ENCODE measurements at places on chromosomes 13 and 19.

DNA sequence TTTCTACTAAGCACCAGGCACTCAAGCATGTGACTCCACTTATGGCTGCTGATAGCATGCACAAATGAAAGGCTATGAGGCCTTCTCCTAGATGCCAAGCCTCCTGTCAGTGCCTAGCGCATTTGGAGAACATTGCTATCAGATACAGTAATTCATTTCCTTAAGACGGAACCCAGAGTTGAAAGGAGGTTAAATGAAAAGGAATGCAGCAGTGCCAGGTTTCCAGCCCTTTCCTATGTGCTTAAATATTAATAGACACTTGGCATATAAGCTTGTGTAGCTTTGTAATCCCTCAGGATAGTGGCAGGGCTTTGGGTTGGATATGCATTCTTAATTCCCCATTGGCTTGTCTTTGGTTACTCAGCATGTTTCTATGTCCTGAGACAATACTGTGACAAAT, 140.1 kb upstream of the FRY start:
- peak; percentile 40 for DNase-seq

DNA sequence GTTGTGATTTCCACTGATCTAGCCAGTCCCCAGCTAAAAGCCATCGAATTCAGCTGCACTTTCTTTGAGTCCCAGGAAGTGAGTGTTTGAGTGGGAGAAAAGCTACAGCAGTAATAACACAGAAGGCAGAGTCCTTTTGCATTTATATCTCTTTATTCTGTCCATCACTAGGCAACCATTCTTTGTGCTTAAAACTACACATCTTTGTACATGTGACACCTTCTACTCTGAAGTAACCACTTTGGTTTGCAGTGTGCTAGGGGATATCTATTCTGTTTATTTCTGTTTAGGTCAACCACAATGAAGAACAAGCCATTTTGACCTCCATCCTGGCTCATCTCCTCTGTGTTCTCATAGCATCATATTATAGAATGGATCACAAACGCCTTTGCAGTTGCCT, 226.0 kb upstream of the SERP2 start:
- DNase-seq, result no peak

DNA sequence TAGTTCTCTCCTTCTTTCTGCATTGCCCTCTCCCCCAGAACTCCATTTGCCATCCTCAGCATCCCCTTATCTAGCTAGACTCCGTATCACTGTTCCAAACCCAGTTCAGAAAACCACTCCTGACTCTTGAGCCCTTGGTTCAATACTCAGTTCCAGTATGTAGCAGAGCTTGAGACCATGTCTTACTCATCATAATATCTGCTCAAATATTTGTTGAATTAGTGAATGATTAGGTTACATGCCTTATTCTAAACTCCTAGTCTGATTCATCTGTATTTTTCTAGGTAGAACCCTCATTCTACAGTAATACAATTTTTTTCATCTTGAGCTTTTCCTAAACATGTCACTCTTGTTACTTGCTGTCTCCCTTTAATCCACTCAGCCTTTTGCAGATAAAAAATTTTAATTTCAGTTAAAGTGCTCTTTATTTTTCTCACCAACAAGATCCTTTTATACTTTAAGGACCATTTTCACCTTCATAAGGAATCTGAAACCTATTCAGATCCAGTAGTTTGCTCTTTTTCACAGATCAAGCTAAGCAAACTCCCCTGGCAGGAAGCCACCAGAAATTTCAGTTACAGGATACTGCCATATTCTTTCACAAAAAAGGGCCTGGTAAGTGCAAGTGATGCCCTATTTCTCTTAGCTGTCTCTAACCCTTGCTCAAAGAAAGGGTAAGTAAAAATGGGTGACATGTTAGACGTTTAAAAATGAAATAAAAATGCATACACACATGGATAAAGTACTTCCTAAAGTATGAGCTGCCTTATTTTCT, 23.1 kb upstream of the INTS6 start:
- peak; percentile 16 for DNase-seq

DNA sequence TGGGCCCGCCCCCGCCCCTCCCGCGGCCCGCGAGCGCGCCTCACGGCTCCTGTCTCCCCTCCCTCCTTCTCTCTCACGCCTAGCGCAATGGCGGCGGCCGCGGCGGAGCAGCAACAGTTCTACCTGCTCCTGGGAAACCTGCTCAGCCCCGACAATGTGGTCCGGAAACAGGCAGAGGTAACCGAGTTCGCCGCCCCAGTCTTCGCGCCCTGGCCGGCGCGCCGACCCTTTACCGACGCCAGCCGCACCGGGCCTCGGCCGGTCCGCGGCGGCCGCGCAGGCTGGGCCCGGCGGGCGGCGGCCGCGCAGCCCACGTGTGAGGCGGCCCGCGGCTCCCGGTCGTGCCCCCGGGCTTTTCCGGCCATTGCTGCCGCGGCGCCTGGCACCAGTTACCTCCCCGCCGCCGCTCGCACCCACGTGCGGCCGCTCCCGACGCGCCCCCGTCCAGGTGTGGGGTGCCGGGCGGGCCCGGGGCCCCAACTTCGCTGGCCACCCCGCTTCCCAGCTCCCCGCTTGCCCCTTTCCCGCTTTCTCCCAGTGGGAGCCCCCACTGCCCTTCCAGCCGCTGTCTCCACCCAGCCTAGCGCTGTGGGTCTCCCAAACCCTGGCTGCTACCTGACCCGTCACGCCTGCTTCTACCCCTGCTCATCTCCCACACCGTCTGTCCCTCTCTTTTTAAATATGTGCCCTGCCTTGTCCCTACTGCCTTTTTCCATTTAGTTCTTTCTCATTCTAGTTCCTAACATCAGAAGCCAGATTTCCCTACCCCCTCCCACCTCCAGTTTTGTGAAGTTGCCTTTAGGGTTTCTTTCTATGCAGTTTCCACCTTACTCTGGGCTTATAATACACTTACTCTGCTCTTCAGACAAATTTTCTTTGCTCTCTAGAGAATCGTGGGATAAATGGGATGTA, 23.4 kb downstream of the IPO5 start:
- peak; percentile 93 for DNase-seq

- DNase-seq, result no peak
Observed at GRCh38 chr13:91101381-91101780, 246.1 kb upstream of the MIR17HG start.

DNA sequence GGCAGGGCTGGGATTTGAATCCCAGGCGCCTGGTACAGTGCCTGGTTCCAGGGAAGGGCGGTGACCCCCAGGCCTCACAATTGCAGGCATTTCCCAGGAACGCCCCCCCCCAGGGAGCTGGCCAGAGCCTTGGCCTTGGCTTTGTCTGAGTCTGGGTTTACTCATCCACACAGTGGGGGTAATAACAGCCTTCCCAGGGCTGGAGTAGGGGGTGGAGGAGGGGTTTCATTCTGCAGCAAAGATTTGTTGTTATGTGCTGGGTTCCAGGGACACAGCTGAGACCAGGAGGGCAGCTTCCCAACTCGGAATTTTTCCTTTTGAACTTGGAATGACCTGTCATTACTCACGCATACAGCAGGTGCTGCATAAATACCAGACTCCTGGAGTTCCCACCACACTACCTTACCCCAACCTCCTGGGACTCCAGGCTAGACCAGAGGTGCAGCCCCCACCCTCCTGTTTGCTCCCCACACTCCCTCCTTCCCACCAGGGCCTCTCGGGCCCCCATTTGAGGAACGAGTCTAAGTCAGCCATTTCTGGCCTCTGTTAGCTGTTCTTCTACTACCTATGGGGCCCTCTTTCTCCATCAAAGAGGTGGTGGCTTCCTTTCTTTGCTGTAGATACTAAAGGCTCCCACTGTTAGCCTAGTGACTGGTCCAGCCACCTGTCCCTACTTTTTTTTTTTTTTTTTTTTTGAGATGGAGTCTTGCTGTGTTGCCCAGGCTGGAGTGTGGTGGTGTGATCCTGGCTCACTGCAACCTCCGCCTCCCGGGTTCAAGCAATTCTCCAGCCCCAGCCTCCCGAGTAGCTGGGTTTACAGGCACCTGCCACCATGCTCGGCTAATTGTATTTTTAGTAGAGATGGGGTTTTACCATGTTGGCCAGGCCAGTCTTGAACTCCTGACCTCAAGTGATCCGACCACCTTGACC, 1.6 kb upstream of the ADAMTS10 start:
- DNase-seq, result no peak

DNA sequence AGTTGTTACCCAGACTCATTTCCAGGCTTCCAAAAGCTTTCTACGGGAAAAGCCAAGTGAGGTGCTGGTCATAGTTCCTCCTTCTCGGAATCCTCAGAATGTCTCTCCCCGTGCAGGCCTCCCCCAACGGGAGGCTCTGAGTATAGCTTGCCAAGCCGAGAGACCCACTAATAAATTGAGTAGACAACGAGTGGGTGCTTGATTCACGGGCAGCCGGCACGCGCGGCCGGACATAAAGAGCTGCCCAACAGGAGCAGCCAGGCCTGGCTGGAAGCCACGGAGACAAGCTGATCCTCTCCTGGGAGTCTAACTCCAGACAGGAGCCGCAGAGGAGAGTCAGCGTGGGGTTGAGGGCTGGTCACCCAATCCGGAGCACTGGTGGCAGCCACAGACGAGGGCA, 43.4 kb upstream of the MEDAG start:
- DNase-seq, result no peak

DNA sequence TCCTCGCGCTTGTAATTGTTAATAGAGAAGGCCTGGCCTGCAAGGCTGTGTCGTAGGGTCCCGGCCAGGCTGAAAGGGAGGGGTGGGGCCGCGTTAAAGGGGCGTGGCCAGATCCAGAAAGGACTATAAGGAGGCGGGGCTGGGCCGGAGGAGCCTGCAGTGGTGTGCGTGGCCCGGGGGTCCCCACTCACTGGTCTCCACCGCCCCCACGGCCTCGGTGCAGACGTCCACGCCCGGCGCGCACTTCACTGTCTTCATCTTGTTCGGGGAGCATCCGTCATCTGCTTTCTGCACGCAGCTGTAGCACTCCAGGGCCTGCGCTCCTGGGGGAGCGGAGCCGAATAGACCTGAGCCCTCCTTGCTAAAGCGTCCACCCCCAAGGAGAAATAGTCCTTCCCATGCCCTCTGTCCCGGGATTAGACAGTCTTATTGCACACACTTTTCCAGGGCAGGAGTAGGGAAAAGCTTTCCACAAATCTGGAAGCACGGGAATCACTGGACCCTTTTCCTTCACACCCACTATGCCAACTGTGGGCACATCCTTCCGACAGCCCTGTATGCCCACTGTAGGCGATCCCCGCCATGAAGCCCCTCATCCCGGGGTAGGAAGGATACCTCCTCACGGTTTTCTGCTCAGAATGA, 1.2 kb downstream of the LYPD3 start:
- no peak for DNase-seq

DNA sequence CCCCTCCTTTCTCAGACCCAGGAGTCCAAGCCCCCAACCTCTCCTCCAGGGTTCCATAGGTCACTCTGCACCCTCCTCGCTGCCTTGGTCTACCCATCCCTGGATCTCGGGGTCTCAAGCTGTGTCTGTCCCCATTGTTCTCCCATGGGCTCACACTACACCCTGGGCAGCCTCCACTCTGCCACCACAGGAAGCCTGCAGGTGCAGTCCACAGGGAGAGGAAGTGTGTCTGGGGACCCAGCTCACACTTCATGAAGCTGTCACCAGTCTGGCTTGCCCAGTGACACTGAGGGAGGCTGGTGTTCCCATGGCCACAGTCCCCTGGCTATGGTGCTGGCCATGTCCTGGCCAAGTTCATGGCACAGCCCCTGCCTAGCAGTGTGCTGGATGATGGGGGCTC, 5.3 kb downstream of the NECTIN2 start:
- DNase-seq, result no peak

- no peak for DNase-seq
Observed at GRCh38 chr13:111095031-111095840, 19.9 kb upstream of the ARHGEF7 start.

DNA sequence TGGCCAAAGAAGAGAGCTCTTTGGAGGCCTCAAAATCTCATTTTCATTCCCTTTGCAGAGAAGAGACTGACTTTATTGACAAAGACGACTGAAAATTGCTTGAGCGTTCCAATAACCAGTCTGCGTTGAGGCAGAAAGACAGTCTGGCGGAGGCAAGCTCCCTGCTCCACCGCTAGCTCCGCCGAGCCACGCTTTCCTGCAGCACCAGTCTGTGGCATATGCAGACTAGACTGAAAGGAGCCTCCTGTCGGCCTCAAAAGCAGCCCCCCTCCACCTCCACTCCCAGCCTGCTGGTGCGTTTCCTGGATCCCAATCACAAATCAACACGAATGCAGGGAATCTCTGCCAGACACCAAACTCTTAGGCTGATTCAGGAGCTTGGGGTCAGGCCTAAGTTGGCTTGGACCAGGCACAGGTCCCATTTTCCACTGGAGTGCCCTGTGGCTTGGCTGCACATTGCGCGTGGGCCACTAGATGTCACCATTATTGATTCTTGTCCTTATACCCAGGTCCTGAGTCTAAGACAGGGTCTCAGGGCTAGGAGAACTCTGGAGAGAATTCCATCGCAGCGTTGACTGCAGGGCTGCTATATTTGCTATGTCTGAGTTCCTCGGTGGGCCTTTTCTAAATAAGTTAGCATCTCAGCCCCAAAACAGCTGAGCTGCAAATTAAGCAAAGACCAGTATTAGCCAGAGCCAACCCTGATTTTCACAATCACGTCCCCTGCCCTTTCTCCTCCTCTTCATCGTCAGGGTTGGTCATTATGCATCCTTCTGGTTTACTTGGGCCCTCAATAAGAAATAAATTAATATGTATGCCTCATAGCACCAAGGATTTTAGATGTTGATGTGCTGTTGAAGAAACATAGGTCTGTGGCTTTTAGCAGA, 5.2 kb upstream of the ZNF507 start:
- DNase-seq, result peak; percentile 15

DNA sequence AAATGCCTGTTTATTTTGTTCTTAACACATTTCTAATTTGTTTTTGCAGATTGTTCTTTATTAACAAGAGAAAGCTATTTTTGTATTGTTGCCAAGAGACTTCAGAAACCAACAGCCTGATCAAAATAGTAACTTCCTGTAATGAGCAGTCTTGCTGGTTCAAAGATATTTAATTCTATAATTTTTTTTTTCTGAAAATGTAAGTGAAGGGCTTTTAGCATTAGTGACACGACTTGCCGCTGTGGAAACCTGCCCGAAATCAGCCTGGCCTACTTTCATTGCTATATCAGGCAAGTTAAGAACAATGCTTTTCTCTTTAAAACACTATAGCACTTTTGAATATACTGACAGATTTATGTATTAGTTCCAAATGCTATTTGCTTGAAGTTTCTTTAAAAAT, 374.3 kb downstream of the EFNB2 start:
- DNase-seq, result no peak

DNA sequence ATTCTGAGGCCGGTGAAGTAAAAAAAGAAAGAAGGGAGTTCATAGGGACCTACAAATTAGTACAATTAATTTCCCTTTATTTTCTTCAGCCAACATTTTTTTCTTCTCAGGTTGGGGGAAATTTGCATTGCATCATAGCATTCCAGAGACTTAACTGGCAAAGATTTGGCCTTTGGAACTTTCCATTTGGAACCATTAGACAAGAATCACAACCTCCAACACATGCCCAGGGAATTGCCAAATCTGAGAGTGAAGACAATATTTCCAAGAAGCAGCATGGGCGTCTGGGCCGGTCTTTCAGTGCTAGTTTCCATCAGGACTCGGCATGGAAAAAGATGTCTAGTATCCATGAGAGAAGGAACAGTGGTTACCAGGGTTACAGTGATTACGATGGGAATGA, 6.4 kb upstream of the ERCC5 start:
- no peak for DNase-seq

Data from kidney glomerular epithelial cell (primary cell).